Fibroblast of skin of left biceps (primary cell): ENCODE measurements at places on chromosomes 12 and 14.

DNA sequence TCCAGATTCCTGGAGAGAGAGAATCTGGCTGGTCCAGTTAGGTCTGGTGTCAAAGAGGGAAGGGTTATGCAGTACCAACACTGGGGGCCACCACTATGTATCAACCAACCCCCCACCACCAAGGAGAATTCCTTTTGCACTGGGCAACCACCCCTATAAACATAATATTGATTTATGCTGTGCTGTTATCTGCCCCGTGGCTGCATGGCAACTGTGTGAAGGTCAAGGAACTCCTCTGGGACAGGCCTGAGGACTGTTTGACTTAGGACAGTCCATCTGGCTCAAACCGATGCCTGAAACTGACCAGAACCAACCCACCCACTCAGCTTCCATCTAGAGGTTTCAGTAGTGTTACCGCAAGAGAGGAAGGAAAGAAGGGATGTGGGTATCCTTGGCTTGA, 20.5 kb downstream of the PLEKHH1 start:
- no peak for DNase-seq

DNA sequence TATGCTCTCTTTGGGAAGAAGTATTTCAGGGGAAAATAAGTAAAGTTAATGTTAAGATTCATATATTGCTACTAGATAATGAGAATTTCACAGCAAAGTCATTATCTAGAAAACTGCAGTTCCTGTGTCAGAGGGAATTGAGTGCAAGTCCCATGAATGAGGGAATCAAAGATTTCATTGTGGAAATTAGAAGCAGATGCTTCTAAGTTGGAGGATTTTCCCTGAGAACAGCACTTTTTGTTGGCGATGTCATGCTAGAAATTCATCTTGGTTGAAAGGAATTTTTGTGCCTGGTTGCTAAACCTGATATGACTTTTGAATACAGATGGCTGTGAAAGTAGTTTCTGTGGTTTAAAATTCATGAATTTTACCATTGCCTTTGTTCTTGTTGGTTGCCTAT, 25.6 kb downstream of the FRMD6 start:
- peak; percentile 64 for DNase-seq

DNA sequence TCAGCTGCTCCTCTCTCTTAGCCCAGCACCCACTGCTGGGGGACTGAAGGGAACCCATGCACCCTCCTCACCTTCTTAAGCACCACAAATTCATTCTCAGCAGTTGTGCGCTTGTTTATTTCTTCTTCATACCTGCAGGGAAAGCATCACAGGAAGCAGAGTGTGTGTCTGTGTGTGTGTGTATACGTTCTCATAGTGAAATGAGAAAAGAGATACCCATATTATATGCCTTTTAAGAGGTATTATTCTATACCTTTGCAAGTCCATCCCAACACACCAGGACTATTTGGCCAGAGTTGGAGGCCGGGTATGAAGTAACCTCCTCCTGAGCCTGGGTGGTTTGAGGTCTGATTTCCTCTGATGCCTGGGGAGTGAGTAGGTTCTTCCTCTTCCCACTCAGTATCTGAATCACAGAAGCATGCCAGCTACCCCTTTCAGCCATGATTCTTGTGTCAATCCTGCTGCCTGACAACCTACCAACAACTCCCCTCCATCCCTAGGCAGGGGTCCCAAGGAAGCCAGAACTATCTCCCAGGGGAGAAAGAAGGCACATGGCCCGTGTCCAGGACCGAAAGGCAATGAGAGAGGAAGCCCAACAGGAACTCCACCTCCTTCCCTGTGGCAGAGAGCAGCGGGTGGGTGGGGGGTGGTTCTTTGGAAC, 3.0 kb downstream of the KRT73 start:
- no peak for DNase-seq

- no peak for DNase-seq
Measured at GRCh38 chr12:23063206-23063605, 438.2 kb downstream of the ETNK1 start.

DNA sequence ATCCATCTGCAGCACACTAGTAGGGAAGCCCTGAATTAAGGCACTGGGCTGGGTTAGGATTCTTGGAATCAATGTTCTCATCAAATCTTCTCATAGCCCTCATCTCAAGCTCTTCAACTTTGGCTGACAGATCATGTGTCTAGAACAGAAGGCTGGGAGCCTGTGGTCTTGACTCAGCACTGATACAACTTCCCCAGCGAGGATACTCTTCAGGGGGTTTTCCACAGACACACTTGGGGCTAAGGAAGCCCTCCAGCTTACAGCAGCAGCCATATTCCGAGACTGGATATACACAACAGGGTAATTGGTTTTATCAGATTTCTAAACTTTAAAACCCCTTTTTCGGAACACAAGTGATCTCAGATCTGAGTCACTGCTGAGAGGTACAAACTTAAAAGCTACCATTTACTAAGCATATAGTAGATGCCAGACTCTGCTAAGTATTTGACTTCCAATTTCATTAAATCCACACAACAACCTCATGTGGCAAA, 3.5 kb downstream of the FMNL3 start:
- DNase-seq, result peak; percentile 52

DNA sequence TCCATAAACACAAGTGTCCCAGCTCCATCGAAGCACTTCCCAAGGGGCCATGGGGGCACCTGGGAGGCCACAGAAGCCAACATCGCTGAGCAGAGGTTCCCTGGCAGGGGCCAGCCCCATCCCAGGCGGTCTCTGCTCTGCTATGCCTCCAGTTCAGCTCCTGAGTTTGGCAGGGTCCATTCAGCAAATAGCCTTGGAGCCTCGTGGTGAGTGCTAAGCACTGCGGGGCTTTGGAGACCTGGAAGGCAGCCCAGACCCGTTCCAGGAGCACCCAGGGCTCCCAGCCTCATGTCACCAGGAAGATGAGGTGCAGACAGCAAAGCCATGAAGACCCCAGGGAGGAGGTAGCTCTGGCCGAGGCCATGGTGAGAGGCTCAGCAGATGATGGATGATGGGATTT, 109.5 kb downstream of the LGMN start:
- DNase-seq, result no peak

DNA sequence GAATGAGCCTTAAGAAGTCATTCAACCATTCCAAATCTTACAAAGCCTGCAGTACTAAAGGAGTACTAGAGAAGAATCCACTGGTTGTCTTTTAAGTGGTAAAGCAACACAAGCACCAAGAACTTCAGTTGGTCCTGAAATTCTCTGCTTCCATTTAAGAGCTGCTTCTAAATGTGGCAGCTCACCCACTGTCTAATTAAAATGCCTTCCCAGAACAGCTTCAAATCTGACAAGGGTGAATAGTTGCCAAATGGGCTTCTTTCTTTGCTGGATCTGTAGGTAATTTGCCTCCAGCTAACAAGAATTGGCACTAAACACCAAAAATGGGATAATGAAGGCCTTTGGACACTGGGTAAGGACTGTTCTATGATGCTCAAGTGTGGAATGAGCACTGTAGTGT, 72.2 kb upstream of the NAP1L1 start:
- no peak for DNase-seq

DNA sequence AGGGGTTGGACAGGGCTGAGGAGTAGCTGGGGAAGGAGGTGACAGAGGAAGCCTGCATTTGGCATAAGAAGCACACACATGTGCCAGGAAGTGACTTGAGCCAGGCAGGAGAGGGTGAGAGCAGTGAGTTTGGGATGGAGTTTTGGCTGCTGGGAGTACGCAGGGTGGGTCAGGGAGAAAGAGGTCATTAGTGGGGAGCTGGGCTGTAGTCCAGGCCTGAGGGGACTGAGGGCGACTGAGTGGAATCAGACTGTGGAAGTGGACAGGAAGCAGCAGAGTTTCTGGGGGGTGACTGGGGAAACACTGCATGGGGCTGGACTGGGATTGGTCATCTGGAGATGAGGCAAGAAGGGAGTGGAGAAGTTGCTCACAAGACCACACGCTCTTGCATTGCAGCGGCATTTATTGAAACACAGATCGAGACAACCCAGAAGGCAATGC, 7.6 kb downstream of the KRT85 start:
- DNase-seq, result no peak

DNA sequence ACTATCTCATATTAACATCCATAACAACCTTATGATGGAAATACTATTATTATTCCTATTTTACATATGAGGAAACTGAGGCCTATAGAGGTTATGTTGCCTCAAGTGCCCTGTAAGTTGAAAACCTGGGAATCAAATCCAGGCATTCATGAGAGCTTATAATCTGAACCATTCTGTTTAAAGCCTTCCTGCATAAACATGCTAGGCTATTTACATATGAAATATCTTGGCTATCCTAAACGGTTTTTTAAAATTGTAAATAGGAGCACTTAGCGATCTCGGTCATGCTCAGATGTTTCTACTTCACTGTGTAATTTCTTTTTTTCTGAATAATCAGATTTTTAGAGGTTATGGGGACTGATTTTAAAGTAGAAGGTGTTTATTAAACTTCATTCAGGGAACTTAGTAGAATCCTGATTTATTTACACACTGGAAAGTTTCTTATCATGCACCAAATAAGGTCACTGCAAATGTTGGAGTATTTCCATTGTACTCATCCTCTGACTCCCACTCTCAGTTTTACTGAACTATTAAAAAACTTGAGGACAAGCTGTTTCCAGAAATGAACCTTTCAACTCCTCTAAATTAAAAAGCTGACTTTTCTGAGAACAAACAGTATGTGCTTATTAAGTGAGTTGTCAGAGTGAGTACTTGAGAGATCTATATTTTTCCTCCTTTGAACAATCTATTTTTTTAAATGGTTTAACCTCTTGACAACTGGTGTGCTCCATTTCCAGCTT, 141.7 kb downstream of the PIK3C2G start:
- no peak for DNase-seq

- no peak for DNase-seq
Measured at GRCh38 chr12:72872996-72873395, 600.8 kb downstream of the TRHDE start.

GRCh38 chr14:92153581-92153980, 31.8 kb downstream of the CPSF2 start:
- DNase-seq, result no peak

DNA sequence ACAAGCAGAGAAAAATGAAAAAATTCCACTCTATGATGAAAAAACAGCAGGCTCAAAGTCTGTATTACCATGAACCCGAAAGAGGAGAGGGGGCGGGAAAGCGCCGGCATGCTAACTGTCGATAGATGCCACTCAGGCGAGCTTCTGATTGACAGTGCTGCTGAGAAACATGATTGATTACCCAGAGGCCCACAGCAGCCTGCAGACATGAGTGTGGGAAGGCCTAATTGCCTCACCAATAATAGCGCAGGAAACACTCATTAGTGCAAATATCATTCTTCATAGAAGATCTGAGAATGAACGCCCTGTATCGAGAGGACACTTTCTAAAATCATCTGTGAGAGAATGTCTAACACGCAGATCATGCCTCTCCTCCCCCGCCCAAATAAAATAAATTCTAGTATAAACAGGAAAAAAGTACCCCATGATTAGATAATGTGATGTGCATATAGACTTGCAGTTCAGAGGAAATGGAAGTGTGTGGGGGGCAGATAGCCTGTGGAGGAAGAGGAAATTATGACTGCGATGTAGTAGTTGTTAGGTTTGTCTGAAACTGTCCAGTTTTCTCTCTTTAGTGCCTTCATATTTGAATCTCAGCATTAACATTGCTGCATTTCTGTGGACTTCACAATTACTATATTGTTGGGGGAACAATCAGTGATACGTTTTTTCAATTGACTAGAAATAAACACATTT, 15.6 kb downstream of the TPH2 start:
- no peak for DNase-seq

GRCh38 chr14:55697414-55697861, 117.4 kb downstream of the KTN1 start:
- DNase-seq, result no peak

- DNase-seq, result no peak
Measured at GRCh38 chr14:34056046-34056445, 105.2 kb upstream of the EGLN3 start.

- no peak for DNase-seq
Measured at GRCh38 chr14:89340200-89341181, 76.5 kb downstream of the FOXN3 start.

DNA sequence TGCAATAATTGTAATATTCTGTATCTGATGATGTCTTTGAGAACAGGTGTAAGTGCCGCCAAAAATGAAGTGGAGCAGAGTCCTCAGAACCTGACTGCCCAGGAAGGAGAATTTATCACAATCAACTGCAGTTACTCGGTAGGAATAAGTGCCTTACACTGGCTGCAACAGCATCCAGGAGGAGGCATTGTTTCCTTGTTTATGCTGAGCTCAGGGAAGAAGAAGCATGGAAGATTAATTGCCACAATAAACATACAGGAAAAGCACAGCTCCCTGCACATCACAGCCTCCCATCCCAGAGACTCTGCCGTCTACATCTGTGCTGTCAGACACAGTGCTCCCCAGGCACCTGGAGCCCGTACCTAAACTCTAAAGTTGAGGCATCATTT, 268.7 kb downstream of the DAD1 start:
- DNase-seq, result no peak

- DNase-seq, result no peak
Measured at GRCh38 chr12:59929110-59929509, 333.3 kb downstream of the SLC16A7 start.

DNA sequence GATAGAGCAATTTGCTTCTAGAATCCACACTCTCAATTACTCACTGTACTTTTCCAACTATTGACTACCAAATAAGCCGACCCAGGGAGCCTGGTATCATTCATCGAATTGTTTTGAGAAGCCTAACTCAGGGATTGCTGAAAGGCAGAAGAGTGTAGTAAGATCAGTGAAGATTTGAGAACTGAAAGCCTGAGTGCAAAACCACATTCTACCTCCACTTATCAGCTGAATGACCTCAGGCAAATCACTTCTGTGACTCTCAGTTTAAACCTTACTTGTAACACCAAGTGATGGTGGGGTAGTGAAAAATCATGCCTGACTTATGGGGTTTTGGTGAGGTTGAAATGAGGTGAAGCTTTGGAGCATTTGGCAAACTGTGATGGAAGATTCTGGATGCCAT, 126.1 kb upstream of the MAX start:
- DNase-seq, result no peak

GRCh38 chr12:116517431-116518045, 41.6 kb upstream of the MAP1LC3B2 start:
- no peak for DNase-seq

GRCh38 chr14:92490239-92490959, 23.2 kb upstream of the RIN3 start:
- no peak for DNase-seq

DNA sequence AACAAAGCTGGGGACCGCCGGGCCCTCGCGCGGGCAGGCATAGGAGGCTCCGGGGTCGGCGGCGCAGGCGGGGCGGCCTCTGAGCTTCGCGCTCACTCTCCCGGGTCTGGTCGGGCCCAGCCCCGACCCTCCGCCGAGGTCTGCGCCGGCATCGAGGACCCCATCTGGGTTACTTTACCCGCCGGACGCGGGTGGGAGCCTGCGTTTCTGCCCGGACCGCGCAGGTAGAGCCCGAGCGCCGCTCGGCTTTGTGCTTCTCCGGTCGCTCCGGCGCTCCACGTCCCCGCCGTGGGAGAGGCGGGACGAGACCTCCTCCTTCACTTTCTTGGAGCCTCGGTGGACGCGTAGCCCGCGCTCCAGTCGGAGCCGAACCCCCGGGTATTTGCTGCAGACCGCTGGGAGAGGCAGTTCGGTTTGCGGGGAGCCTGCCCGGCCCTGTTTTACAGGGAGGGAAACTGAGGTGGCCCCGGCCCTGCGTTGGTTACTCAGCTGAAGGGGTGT, 63.2 kb downstream of the FBXL14 start:
- DNase-seq, result no peak
